ENCODE measurements at places on chromosomes 1 and 21.

GRCh38 chr1:47558601-47559593, 121.1 kb downstream of the FOXD2 start:
- no peak for DNase-seq

DNA sequence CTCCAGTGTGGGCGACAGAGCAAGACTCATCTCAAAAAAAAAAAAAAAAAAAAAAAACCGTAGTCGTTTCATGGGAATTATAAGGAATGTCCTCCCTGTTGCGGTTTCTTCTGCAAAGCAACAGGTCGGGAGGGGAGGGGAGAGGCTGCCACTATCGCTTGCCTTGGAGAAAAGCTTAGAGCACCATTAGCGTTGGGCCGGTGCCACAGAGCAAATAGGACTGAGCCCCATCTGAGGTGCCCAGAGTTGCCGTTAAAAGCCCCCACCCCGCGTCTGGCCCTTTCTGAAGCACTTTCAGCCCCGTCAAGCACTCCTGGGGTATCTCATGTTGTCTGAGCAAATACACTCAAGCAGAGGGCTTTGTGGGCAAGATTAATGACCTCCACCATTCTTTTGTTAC, 2.2 kb downstream of the RIPPLY3 start:
- DNase-seq: no peak

DNA sequence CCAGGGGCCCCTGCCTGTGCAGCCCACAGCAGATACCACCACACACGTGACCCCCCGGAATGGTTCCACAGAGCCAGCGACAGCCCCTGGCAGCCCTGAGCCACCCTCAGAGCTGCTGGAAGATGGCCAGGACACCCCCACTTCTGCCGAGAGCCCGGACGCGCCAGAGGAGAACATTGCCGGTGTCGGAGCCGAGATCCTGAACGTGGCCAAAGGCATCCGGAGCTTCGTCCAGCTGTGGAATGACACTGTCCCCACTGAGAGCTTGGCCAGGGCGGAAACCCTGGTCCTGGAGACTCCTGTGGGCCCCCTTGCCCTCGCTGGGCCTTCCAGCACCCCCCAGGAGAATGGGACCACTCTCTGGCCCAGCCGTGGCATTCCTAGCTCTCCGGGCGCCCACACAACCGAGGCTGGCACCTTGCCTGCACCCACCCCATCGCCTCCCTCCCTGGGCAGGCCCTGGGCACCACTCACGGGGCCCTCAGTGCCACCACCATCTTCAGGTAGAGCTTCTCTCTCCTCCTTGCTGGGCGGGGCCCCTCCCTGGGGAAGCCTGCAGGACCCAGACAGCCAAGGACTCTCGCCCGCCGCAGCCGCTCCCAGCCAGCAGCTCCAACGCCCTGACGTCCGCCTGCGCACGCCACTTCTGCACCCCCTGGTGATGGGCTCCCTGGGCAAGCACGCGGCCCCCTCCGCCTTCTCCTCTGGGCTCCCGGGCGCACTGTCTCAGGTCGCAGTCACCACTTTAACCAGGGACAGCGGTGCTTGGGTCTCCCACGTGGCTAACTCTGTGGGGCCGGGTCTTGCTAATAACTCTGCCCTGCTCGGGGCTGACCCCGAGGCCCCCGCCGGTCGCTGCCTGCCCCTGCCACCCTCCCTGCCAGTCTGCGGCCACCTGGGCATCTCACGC, 51.0 kb downstream of the COL18A1 start:
- DNase-seq: no peak

- no peak for DNase-seq
These were observed 134.3 kb downstream of the IGSF21 start for GRCh38 chr1:18241891-18242290.

DNA sequence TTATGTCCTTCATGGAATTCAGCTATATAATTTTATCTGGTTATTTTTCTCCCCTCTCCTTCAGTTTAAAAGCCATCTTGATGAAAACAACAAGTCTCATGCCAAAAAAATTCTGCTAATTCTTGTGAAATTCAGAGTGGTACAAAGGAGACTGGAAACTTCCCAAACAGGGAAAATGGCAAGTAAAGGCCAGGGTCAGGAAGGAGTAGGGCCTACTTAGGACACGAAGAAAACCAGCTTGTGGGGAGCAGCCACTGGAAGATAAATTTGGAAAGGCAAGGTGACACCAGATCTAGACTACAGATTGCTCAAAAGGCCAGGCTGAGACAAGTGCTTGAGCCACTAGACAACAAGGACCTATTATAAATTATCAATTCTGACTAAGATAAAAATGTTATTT, 6.4 kb downstream of the TSTD1 start:
- DNase-seq: no peak

DNA sequence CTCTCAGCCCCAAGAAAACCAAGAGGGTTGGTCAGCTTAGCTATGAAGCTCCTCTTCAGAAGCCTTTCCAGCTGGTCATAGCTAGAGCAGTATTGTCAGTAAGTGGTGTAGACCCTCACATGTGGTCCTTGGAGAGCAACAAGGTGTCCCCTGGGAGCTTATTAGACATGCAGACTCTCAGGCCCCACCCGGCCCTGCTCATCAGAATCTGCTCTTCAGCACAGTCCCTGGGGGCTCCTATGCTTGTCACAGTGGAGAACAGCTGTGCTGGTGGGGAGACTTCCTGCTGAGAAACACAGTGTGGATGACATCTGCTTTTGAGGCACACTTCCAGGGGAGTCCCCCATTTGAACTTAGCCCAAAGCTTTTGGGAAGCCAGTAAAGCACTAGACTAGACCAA, 21.9 kb upstream of the NEK2 start:
- no peak for DNase-seq

- DNase-seq: no peak
These were observed 16.4 kb upstream of the C4BPB start for GRCh38 chr1:207072233-207072632.

GRCh38 chr1:218686258-218686657, 341.1 kb downstream of the TGFB2 start:
- no peak for DNase-seq

GRCh38 chr1:158830904-158831507, at the start of gene MNDA:
TSS of gene MNDA (plus strand) at chr1:158831351. CDS start at chr1:158842154, 10,803 bp downstream.
- no peak for DNase-seq

GRCh38 chr1:237444120-237444790, 402.3 kb downstream of the RYR2 start:
- no peak for DNase-seq

Measured in stimulated activated CD4-positive, alpha-beta T cell treated with anti-CD3 and anti-CD28 coated beads, Interleukin-1b, Interleukin-23, amount 100 ng/mL, for 24 hours (primary cell).